ENCODE measurements at places on chromosomes 7 and 10. TPM values are rescaled to one million over a fixed set of nuclear protein-coding genes. Genes with fewer than 3 reads are reported as not detected.

CDHR1 gene
- not detected for total RNA-seq

C10orf53 gene
- total RNA-seq, result not detected

PGAM2 gene
- 2.2 TPM for total RNA-seq

AQP1 gene
- total RNA-seq, result 71.7 TPM

CCDC172 gene
- total RNA-seq, result not detected

PRKCQ gene
- 45.7 TPM for total RNA-seq

CNPY1 gene
- not detected for total RNA-seq

EBLN1 gene
- not detected for total RNA-seq

AOAH gene
- total RNA-seq, result 11.9 TPM

HSPA12A gene
- total RNA-seq, result 22.6 TPM

RBP3 gene
- not detected for total RNA-seq

ACTL6B gene
- not detected for total RNA-seq

SFTPA1 gene
- total RNA-seq, result not detected

OR9A2 gene
- not detected for total RNA-seq

GIMAP1 gene
- total RNA-seq, result 6.7 TPM

IL6 gene
- total RNA-seq, result 0.78 TPM

CARD11 gene
- total RNA-seq, result 7.7 TPM

FZD1 gene
- total RNA-seq, result 127 TPM

OR2AE1 gene
- 1.2 TPM for total RNA-seq

VGF gene
- not detected for total RNA-seq
